ENCODE measurements at places on chromosomes 2 and 18.

DNA sequence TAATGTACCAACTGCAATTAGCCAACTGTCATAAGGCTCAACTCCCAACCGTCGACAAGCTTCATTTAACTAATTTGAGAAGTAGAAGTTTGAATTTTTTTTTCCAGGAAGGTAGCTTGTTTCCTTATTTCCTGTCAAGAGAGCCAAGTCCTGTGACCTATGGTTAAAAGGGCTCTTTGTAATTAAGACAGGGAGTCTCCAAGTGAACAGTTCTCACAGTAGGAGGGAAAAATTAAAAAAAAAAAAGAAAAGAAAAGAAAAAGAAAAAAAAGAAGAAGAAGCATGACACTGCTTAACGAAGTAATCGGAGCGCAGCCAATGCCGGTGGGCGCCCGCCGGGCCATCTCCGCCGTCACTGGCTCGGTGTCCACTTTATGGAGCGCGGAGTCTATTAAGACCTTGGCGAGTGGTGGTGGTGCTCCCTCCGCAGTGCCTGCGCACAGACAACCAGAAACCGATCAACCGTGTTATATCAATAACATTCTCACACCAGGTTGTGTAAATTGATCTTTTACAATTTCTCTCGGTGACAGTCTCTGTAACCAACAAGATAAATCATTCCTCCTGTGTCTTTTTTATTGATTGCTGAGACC lies 197.2 kb upstream of the POU3F3 start:
- DNase-seq = no peak

GRCh38 chr2:138602166-138602460 lies 100.5 kb downstream of the SPOPL start:
- DNase-seq = no peak

DNA sequence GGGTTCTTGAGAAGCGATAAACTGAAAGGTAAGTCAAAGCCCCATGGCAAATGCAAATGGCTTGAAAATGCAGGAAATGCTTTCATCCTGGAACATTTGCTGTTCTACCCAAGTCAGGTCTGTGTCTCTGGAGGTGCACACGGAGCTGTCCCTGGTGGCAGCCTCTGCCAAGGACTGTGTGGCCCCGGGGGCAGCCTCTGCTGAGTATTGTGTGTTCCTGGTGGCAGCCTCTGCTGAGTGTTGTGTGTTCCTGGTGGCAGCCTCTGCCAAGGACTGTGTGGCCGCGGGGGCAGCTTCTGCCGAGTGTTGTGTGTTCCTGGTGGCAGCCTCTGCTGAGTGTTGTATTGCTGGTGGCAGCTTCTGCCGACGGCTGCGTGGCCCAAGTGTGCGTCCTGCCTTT lies 135.6 kb upstream of the ALKAL2 start:
- no peak for DNase-seq

GRCh38 chr18:51196118-51196810 lies 1.2 kb downstream of the MEX3C start:
- DNase-seq = peak; percentile 51

GRCh38 chr2:238055841-238056240 lies 5.0 kb upstream of the SCLY start:
- no peak for DNase-seq

- DNase-seq = peak; percentile 56
Observed at GRCh38 chr18:77061946-77062517, 70.6 kb downstream of the MBP start.

- DNase-seq = no peak
Observed at GRCh38 chr2:128347701-128348539, 29.3 kb upstream of the HS6ST1 start.

DNA sequence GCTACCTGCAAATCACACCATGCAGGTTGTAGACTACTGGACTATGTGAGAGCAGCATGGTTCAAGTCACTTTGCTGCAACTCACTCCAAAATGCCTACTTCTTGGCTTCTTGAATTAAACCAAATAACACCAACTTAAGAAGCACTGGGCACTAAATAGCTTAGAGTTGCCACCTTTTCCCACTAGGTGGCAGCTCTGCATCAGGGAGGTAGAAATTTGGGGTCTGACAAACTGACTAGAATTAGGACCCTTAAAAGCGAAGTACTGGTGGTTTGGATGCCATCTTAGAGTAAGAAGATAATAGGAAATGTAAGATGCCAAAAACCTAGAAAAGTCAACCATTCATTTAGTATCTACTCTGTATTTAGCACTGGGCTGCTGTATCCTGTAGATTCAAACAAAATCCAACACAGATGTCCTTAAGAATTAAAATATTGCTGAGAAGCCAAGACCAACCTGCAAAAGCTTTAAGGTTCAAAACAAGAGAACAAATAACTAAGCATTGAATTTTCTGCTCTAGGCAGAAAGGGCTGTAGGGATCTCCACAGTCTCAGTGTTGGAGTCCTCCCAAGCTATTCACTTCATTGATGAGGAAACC lies 65.5 kb downstream of the CCBE1 start:
- no peak for DNase-seq

- no peak for DNase-seq
Observed at GRCh38 chr2:88538362-88538917, 85.9 kb upstream of the FOXI3 start.

DNA sequence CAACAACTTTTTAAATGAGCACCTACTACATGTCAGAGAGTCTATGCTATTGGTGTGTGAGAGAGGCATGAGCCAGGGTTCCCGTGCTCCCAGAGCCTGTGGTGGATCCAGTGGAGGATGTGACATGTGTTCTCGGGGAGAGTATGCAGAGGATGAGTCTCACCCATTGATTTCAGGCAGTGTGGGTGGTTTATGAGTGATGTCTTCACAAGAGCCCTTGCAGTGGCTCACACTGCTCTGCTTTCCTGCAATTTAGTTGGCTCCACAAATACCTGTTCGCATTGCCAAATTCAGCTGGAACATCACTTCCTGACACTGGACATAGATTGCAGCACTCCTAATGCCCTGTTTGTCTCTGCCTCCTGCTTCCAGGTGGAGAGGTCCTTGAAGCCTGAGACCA lies 243.6 kb upstream of the CXCR4 start:
- DNase-seq = no peak

DNA sequence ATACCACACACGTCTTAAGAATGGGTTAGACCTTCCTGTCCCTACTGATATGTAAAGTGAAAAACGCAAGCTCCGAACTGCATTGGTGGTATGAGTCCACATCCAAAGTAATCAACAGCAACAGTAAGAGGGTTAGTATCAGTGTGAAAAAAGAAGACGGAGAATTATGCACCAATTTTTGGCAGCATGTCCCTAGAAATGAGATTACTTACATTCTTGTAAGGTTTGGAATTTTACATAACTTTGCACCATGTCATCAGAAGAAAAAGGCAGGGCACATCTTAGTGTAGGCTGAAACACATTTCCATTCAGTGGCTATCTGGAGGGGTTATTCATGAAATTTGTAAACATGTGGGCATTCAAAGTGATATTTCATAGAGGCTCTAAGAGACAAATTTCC lies 88.2 kb downstream of the LONRF2 start:
- DNase-seq = no peak

- DNase-seq = no peak
Observed at GRCh38 chr2:46066601-46067000, 230.6 kb upstream of the EPAS1 start.

DNA sequence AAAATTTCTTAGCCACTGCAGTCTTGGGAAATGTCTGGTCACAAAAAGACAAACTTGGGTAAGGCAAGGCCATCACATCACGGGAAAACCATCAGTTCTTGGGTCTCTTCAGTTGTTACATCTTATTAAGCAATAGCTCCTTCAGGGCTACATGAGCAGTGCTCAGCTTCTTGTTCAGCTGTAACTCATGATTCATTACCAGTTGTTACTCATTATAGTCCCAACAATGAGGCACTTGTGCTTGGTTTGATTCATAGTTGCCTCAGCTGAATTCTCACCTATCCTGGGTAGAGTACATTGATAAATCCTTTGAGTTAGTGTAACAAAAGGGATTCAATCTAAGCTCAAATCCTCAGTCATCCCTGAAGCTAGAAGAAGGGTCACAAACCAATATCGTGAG lies 102.4 kb upstream of the DCC start:
- DNase-seq = no peak

DNA sequence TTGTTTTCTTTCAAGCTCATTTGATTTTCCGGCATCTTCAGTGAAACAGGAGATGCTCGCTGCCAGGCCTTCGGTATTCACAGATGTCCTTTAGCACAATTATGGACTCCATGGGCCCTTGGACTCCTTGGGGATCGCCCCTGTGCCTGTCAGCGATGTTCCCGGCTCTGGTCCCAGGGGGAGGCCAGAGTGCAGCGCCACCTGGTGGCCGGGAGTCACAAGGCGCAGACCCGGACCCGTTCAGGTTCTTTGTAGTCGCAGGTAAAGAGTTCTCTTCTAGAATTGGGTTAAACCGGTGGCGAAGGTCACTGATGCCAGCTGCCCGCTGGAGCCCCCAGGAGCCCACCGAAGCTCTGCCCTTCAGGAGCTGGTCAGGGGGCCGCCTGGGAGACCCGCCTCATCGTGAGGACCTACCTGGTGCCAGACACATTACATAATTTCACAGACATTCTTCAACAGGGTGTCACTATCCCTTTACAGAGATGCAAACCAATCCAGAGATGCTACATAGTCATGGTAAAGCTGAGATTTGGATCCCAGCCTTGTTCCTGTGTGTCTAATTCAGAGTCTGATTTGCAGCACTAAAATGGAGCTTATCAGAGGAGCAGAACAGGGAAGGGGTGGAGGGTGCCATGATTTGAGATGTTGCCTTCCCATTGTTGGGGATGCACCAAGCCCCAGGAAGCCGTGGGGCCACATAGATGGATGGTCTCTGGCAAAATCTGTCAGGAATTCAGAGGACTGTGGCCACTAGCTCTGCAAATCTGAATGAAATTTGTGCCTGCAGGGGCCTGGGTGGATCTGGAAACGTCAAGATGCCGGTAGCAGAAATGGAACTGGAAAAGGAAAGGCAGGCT lies 6.0 kb upstream of the INPP5D start:
- DNase-seq = peak; percentile 69

All from CD4-positive, alpha-beta T cell treated with Interleukin-21 for 1 hour (primary cell).